ENCODE measurements at places on chromosomes 5 and 9. TPM values are rescaled to one million over a fixed set of nuclear protein-coding genes. Genes with fewer than 3 reads are reported as not detected.

GRCh38 chr9:90906316-90907055 is 104.9 kb downstream of the SYK start:
- no peak overlapping the region for H3K4me3 ChIP-seq
- no peak for DNase-seq

The IFNA7 gene
- total RNA-seq: not detected

- H3K27ac ChIP-seq: no peak overlapping the region
- no peak for DNase-seq
- H3K4me3 ChIP-seq: no peak overlapping the region
- H3K36me3 ChIP-seq: no peaks in the 10 kb centered on the region
- H3K27me3 ChIP-seq: no peaks in the 10 kb centered on the region
These were observed 144.8 kb downstream of the SH3GL2 start for GRCh38 chr9:17723656-17724055.

- no peak for DNase-seq
- H3K27me3 ChIP-seq: no peaks in the 10 kb centered on the region
- H3K36me3 ChIP-seq: no peaks in the 10 kb centered on the region
- no peak overlapping the region for H3K27ac ChIP-seq
- H3K4me3 ChIP-seq: no peak overlapping the region
- H3K4me1 ChIP-seq: no peaks in the 10 kb centered on the region
These were observed 10.3 kb upstream of the FBXL7 start for GRCh38 chr5:15489571-15490235.

- no peaks in the 10 kb centered on the region for H3K27me3 ChIP-seq
- H3K36me3 ChIP-seq: peaks cover 45% of the 10 kb centered on the region
- DNase-seq: no peak
- no peak overlapping the region for H3K27ac ChIP-seq
These were observed 18.8 kb downstream of the SRD5A1 start for GRCh38 chr5:6652025-6652424.

DNA sequence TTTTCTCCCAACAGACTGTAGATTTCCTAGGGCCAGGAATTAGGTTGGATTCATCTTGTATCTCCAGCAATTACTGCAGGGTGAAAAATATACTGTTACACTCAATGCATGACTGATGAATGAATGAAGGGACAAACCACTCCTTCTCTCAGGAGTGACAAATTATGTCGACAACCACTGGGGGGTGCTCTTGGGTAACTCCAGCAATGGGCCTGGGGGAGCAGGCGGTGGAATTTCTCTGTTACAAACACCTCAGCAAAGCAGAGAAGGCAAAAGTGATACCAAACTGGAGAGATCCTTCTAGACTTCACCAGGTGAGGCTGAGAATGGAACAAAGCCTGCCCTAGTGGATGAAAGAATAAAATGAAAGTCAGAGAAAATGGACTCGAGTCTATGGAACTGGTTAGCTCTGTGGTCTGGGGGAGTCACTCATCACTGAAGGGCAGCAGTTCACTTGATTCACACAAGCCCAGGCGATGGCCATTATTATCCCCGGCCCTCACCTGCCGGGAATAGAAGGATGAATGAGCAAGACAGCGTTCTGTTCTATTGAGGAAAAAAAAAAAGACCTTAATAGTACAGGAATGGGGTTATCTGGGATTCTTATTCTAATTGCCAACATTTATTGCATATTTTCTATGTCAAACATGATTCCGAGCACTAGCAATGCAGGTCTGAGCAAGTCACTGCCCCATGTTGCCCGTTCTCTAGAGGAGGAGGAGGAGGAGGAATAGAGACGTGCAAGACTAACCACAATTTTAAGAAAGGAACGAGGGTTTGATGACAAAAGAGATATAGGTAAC is 341.1 kb downstream of the ASTN2 start:
- H3K27ac ChIP-seq: no peak overlapping the region
- no peak for DNase-seq
- H3K4me1 ChIP-seq: peaks cover 2% of the 10 kb centered on the region
- no peaks in the 10 kb centered on the region for H3K27me3 ChIP-seq
- H3K36me3 ChIP-seq: no peaks in the 10 kb centered on the region
- H3K4me3 ChIP-seq: no peak overlapping the region

The OXCT1 gene
- 54.0 TPM for total RNA-seq

GRCh38 chr9:127980706-127981558 is at the start of gene EEIG1:
Gene EEIG1, minus strand, starts transcription at chr9:127980989. Its CDS starts 852 bp downstream, at chr9:127980137.
- H3K36me3 ChIP-seq: peaks cover 24% of the 10 kb centered on the region
- peaks cover 37% of the 10 kb centered on the region for H3K4me1 ChIP-seq
- H3K4me3 ChIP-seq: peak within 1 kb of the TSS; percentile 92
- H3K27ac ChIP-seq: peak within 1 kb of the TSS; percentile 93
- H3K27me3 ChIP-seq: no peaks in the 10 kb centered on the region

The GFI1B gene
- total RNA-seq: not detected

- H3K36me3 ChIP-seq: peaks cover 9% of the 10 kb centered on the region
- no peak overlapping the region for H3K27ac ChIP-seq
- no peak overlapping the region for H3K4me3 ChIP-seq
- peaks cover 2% of the 10 kb centered on the region for H3K4me1 ChIP-seq
- no peaks in the 10 kb centered on the region for H3K27me3 ChIP-seq
- no peak for DNase-seq
These were observed 48.7 kb downstream of the KIAA1958 start for GRCh38 chr9:112535301-112535700.

- no peaks in the 10 kb centered on the region for H3K27me3 ChIP-seq
- DNase-seq: peak; percentile 94
- H3K36me3 ChIP-seq: peaks cover 15% of the 10 kb centered on the region
- H3K27ac ChIP-seq: no peak within 1 kb of the TSS
- H3K4me3 ChIP-seq: no peak within 1 kb of the TSS
These were observed at the start of gene TARS1 for GRCh38 chr5:33440482-33441240. Gene TARS1, plus strand, starts transcription at chr5:33440965. Its CDS starts 122 bp downstream, at chr5:33441087.

The EPB41L4B gene
- total RNA-seq: not detected

DNA sequence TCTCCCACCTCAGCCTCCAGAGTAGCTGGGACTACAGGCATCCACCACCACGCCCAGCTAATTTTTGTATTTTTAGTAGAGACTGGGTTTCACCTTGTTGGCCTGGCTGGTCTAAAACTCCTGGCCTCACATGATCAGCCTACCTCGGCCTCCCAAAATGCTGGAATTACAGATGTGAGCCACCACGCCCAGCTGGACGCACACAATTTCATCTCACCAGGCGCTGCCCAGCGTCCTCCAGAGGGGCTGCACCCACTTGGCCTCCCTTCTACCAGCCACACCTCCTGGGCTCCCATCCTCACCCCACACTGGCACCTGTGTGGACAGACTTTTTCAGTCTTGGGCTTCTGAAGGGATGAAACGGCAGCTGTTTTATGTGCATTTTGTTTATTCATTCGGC is 3.8 kb upstream of the EXOC3 start:
- H3K27me3 ChIP-seq: no peaks in the 10 kb centered on the region
- peaks cover 19% of the 10 kb centered on the region for H3K4me1 ChIP-seq
- peak; percentile 13 for DNase-seq
- peaks cover 3% of the 10 kb centered on the region for H3K36me3 ChIP-seq
- H3K4me3 ChIP-seq: no peak overlapping the region

GRCh38 chr5:167778228-167778627 is 513.2 kb upstream of the WWC1 start:
- no peaks in the 10 kb centered on the region for H3K36me3 ChIP-seq
- H3K4me1 ChIP-seq: no peaks in the 10 kb centered on the region
- DNase-seq: no peak

- H3K27ac ChIP-seq: no peak overlapping the region
- peaks cover 15% of the 10 kb centered on the region for H3K27me3 ChIP-seq
- DNase-seq: no peak
- no peaks in the 10 kb centered on the region for H3K36me3 ChIP-seq
- H3K4me1 ChIP-seq: no peaks in the 10 kb centered on the region
These were observed 62.7 kb upstream of the CTXN3 start for GRCh38 chr5:127586066-127586770.

GRCh38 chr5:4716781-4717180 is 423.3 kb upstream of the ADAMTS16 start:
- H3K36me3 ChIP-seq: no peaks in the 10 kb centered on the region
- no peaks in the 10 kb centered on the region for H3K4me1 ChIP-seq
- no peak overlapping the region for H3K27ac ChIP-seq
- no peaks in the 10 kb centered on the region for H3K27me3 ChIP-seq
- H3K4me3 ChIP-seq: no peak overlapping the region

GRCh38 chr5:170339780-170340167 is 42.2 kb upstream of the LCP2 start:
- peaks cover 5% of the 10 kb centered on the region for H3K27me3 ChIP-seq
- H3K4me1 ChIP-seq: peaks cover 35% of the 10 kb centered on the region
- DNase-seq: no peak

- no peaks in the 10 kb centered on the region for H3K27me3 ChIP-seq
- H3K4me3 ChIP-seq: no peak overlapping the region
- DNase-seq: no peak
- H3K36me3 ChIP-seq: no peaks in the 10 kb centered on the region
These were observed 65.2 kb upstream of the RNU6ATAC start for GRCh38 chr9:134229466-134230091.

The INSYN2B gene
- total RNA-seq: not detected

- no peaks in the 10 kb centered on the region for H3K27me3 ChIP-seq
- H3K4me3 ChIP-seq: no peak overlapping the region
- H3K36me3 ChIP-seq: no peaks in the 10 kb centered on the region
- DNase-seq: no peak
- H3K4me1 ChIP-seq: no peaks in the 10 kb centered on the region
These were observed 344.2 kb downstream of the NTRK2 start for GRCh38 chr9:85013703-85014102.

GRCh38 chr5:179348843-179349242 is 3.6 kb upstream of the ADAMTS2 start:
- H3K4me3 ChIP-seq: no peak overlapping the region
- no peak for DNase-seq
- H3K27me3 ChIP-seq: peaks cover 25% of the 10 kb centered on the region
- H3K4me1 ChIP-seq: no peaks in the 10 kb centered on the region
- H3K27ac ChIP-seq: no peak overlapping the region
